ENCODE measurements at places on chromosomes 7 and 10.

- no peak for DNase-seq
These were observed 11.8 kb downstream of the MRC1 start for GRCh38 chr10:17820943-17821342.

DNA sequence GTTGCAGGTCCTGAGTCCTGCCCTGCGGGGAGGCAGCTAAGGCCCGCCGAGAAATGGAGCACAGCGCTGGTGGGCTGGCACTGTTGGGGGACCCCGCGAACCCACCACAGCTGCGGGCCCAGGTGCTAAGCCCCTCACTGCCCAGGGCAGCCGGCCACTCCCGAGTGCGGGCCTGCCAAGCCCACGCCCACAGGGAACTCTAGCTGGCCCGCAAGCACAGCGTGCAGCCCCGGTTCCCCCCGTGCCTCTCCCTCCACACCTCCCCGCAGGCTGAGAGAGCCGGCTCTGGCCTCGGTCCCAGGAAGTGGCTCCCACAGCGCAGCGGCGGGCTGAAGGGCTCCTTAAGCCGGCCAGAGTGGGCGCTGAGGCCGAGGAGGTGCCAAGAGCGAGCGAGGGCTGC is 3.5 kb upstream of the NSMCE4A start:
- DNase-seq, result no peak

GRCh38 chr7:3795141-3795540 is 494.1 kb downstream of the SDK1 start:
- no peak for DNase-seq

- DNase-seq, result no peak
These were observed 500.3 kb upstream of the MKI67 start for GRCh38 chr10:128626397-128627000.

DNA sequence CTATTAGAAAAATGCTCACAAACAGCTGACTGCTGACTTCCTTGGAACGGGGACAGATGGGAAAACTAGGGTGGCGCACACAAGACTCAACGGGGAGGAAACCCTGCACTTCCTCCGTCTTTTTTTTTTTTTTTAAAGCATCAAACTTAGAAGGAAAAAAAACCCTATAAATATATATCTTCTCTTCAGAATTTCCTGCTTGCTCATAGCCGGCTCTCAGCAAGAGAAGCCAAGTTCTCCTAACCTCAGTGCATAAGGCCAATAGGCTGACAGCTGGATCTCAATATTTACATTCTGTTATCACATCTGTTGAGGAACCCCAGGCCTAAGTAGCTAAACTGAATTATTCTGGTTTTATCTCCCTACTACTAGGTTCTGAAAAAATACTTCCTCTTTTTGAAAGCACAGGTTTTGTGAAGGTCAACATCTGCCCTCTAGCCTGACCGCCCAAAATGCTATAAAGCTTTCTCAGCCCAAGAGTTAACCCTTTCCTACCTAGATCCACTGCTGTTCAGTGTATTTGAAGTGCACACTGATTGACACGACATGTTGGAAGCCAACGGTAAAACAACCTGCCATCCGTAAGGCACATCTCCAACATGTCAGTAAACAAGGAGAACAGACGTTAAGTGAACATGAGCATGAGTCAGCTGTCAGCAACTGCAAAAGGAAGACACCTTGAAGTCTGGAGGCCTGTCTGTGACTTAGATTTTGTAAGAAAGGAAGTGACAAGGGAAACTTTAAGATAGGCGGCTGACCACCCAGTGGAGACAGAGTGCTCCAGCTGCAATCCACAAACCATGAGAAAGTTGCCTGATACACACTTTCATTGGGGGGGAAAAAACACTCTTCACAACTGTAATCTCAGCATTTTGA is 83.8 kb downstream of the EBLN1 start:
- no peak for DNase-seq

GRCh38 chr10:8404721-8405120 is 350.2 kb downstream of the GATA3 start:
- no peak for DNase-seq

DNA sequence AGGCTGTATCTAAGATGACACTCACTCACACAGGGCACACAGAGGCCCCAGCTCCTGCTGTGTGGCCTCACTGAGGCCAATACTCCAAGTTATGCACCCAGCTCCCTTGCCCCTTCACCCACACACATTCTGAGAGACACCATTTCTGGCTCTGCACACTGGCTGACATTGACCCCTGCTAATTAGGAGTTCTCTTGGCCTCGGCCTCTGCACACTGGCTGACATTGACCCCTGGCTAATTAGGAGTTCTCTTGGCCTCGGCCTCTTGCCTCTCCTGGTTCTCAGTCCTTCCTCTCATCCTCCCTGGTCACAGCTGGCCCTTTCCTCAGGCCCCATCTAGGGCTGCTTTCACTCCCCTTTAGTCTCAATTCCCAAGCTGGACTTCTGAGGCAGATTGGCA is 97.3 kb downstream of the GRID1 start:
- DNase-seq, result no peak

- DNase-seq, result peak; percentile 48
These were observed 15.1 kb downstream of the WAPL start for GRCh38 chr10:86506499-86506898.

DNA sequence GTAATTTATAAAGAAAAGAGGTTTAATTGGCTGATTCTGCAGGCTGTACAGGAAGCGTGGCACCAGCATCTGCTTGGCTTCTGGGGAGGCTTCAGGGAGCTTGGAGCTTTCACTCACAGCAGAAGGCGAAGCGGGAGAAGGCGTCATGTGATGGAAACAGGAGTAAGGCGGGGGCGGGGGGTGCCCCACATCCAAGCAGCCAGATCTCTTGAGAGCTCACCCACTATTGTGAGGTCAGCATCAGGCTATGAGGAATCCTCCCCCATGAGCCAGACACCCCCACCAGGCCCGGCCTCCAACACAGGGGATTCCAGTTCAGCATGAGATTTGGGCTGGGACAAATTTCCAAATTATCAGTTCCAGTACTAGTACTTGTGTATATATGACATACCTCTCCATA is 46.2 kb downstream of the WDR37 start:
- peak; percentile 29 for DNase-seq

GRCh38 chr7:138388673-138389491 is 71.2 kb upstream of the TRIM24 start:
- DNase-seq, result peak; percentile 6

GRCh38 chr7:41219276-41219675 is 483.6 kb downstream of the INHBA start:
- peak; percentile 45 for DNase-seq

- no peak for DNase-seq
These were observed 117.6 kb downstream of the ZNF467 start for GRCh38 chr7:149655784-149656183.

DNA sequence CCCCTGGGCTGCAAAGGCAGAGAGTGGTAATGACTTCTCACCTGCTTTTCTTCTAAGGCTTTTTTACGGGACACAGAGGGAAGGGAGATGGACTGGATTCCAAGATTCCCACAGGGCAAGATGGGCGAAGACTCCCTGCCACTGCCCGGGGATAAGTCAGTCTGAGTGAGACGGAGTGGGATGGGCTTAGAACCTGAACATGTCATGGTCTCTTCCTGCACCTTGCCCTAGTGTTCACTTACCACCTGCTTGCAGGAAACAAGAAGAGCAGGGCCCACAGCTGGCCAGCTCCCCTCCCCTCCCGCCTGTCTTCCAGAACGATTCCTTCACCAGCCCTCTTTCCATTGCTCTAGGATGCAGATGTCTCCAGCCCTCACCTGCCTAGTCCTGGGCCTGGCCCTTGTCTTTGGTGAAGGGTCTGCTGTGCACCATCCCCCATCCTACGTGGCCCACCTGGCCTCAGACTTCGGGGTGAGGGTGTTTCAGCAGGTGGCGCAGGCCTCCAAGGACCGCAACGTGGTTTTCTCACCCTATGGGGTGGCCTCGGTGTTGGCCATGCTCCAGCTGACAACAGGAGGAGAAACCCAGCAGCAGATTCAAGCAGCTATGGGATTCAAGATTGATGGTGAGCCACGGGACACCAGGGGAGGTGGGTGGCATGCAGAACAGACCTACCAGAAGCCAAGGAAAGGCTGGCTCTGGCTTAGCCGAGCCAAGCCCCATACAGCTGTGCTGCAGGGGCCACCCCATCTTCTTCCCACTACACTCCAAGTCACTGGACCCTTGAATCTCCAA is 1.3 kb downstream of the SERPINE1 start:
- peak; percentile 70 for DNase-seq

GRCh38 chr7:43108255-43109011 is 4.0 kb upstream of the HECW1 start:
- peak; percentile 55 for DNase-seq

DNA sequence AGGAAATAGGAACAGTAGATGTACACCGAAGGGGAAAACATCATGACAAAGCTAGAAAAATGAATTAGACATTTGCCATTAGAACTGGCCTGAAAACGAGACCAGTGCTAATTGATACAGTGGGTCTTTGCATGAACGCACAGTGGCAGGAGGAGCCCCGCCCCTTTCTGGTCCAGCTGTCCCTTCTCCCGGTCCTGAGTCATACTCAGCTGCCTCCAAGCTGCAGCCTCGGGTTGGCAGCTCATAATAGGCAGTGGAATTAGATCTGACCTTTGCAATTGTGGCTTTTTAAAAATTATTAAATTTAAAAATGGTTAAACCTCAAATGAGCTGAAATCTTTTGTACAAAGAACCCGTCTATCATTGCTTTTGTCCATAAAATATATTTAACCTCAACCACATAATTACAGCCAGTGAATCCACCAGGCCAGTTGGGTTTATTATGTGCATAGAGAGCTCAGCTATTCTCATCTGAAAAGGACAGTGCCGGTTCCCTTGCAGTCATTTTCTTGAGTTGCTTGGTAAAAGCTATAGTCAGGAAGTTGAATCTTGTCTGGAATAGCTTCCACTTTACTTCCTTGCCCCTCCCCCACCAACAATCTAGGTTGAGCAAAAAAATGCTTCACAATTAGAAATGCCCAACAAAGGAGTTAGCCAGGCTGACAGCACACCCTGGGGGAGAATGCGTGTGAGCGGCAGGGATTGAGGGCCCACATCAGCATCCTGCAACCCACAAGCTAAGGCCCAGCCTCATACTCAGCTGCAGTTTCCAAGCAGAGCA is 147.1 kb downstream of the BUB3 start:
- DNase-seq, result peak; percentile 17

DNA sequence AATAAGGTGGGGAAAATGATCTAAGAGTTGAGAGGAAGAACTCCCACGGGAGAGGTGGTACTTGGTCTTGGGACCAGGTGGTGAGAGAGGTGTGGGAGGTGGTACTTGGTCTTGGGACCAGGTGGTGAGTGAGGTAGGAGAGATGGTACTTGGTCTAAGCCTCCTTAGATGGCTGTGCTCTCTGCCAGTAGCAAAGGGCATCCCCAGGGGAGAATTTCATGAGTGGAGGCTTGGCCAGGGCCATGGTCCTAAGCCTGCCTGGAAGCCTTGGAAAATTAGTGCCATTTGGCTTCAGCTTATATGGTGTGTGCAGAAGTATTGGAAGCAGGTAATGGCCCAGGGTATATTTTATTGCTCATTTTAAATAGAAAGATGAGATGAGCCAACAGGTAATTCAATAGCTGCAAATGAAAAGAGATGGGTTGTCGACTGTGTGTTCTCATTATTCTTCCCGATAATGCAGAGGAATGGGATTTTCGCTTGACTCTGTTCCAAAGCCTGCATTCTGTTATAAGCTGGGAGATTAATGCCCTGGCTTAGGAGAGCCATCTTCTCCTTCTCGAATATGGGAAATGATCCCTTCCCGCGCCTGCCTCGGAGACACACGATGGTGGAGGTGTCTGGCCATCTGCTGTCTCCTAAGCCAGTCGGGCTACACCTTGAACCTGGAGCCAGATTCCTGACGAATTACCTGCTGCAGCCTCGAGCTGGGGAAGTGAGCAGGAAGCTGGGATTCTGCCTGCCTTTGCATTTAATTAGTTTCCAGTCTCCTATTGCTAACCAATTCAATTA is 287.8 kb downstream of the GALNT17 start:
- DNase-seq, result no peak

DNA sequence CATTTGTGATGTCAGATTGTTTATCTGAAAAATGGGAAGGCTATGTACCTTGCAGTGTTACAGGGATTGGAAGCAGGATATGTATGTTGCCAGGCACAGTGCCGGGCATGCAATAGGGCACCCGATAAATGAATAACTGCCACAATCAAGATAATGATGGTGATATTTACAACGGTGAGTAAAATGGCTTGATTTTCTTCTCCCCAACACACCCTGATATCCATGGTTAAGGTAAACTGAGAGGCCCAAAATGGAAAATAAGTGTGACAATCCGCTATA is 108.3 kb downstream of the CYP26A1 start:
- no peak for DNase-seq

DNA sequence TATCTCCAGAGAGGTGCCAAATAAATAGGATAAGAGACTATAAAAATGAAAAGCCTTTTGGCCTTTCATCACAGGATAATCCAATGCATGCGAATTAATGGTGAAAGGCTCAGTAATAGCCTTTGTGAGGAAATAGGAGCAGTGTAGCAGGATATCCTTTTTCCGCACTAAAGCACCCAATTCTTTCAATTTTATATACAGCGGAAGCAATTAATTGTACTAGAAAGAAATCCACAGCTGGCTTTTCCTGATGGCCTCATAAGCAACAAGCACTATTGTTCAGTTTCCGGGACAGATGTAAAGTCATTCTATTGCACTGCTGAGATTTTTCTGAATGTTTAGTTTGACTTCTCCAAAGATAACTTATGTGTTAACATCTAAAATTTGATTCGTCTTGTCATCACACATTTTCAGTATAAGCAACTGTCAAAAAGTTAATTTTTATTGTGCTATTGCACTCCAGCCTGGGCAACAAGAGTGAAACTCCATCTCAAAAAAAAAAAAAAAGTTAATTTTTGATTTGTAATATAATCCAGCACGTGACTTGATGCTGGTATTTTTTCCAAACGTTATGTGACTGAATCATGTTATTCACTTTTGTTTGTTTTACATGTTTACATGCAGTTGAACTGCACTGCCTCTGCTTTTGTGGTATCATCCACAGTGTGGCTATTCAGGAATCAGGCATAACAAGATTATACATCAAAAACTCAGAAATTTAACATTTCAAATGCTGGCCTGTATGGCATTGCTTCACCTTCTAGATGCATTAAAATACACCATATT is 8.4 kb upstream of the BMPR1A start:
- peak; percentile 26 for DNase-seq

DNA sequence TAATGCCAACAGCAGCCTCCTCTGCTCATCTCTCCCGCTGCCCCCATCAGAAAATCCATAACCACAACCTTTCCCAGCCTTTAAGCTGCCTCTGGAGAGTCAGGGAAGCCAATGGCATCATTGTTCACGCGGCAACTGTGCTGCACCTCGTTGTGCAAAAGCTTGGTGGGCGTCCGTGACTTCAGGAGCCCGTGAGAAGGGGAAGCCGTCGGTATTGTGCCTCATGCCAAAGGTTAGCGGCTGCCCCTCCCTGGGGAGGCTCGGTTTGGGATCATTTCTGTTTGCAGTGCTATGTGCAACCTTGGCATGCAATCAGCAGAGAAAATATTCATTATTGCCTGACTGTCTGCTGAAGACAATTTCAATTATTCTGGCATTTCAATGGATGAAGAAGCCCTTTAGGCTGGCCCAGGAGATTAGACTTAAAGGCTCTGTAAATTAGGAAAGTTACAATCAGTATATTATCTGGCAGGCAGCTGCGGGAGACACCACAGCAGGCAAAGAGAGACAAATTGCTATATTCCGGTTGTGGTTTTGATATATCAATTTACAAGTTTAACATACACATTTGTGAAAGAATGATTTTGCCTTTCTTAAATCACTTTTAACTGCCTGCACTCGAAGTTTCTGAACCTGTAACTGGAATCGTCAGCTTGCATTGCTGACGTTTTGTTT is 244.5 kb downstream of the GATA3 start:
- DNase-seq, result no peak

GRCh38 chr7:115941703-115942268 is 88.8 kb downstream of the TFEC start:
- DNase-seq, result peak; percentile 36

- peak; percentile 36 for DNase-seq
These were observed 21.4 kb upstream of the IMPDH1 start for GRCh38 chr7:128431221-128431620.
